NCI-H510A (cell line): ENCODE measurements at places on chromosomes 3 and 15.

DNA sequence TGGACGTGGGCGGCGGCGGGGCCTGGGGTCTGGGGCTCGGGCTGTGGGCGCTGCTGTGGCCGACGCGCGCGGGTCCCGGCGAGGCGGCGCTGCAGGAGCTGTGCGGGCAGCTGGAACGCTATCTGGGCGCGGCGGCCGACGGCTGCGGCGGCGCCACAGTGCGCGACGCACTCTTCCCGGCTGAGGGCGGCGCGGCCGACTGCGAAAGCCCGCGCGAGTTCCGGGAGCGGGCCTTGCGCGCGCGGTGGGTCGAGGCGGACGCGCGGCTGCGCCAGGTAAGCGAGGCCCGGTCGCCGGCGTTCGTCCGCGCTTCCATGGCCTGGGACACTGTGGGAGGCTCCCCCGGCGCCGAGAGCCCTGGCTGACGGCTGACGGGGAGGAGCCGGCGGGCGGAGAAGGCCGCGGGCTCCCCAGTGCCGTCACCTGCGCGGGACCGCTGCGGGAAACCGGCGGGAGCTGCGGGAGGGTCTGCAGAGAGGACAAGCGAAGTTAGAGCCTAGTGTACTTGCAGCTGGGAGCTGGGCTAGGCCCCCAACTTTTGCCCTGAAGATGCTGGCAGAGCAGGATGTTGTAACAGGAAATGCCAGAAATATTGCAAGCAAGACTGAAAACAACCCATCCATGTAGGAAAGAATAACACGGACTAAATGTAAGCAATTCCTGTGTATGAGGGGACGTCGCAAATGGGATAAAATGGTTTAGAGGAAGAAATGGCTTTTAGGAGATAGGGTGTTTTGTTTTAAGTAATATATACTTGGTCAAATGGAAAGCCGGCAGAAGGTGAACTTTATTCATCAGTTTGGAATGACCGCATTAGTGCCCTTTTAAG, 847 bp downstream of the WHAMM start:
- DNase-seq, result no peak

DNA sequence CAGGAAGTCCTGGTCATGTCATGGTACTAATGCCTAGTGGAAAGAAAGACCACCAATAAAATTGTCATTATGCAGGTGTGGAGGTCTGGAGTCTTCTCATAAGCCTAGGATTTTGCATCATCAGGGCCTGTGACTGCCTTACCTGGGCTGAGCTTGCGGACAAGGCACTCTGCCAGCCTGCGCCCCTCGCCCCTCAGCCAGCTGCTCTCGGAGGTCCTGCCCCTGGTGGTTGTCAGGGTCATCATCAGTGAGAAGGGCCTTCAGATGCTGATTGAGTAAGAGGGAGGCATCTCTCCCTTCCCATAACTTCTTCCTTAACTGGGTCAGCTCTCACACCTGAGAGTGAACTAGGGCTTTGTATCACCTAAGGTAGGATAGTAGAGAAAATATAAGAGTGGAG, 132.8 kb downstream of the DCLK3 start:
- no peak for DNase-seq

- no peak for DNase-seq
Observed at GRCh38 chr15:58568157-58568571, 136.4 kb downstream of the LIPC start.

- no peak for DNase-seq
Observed at GRCh38 chr3:39657775-39658174, 151.6 kb upstream of the MYRIP start.

- DNase-seq, result no peak
Observed at GRCh38 chr3:197495999-197496745, 59.6 kb downstream of the BDH1 start.

DNA sequence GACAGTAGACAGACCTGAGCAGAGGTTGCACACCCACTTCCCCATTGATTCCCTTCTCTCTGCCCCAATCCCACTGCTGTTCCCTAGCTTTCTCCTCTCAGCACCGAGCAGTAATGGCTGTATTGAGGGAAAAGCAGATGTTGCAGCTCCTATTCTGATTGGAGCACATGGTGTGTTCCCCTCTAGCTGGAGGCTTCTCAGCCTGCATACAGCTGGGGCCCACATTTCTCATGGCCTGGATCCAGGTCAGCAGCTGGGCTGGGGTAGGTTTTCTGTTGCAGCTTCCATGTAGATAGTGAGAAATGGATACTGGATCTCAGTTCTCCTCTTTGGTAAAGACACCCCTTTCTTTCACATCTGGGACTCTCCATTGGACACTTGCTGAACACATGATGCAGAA, 50.1 kb downstream of the RYR3 start:
- DNase-seq, result no peak

DNA sequence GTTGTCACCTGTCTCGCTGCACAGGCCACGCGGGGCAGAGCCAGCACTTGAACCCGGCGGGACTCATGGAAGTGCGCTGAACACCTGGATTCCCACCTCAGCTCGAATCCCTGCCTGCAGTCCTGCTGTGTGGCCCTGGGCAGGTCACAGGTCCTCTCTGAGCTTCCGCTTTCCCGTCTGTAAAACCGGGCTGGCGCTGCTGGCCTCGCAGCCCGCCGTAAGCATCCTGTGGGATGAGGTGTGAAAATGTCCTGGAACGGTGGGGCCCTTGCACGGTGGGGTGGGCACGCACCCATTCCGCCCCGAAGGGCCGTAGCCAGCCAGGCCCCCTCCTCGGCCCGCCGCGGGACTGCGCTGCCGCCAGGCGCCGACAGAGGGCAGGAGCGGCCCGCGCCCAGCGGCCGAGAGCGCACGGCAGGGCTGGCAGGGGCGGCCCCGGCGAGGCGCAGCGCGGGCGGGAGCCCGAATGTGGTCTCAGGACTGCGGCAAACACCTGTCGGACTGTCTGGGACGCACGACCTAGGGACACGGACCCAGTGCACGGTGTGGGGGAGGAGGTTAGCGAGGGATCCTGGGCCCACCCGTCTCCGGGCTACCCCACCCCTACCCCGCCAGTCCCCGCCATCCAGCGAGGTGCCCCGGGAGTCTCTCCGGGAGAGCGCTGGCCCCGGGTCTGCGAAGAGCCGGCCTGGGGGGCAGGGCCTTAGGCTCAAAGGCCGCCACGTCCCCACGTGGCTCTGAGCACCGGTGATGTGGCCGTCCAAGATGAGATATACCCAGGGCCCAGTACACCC, 40.4 kb downstream of the DNAJB8 start:
- DNase-seq, result no peak

- DNase-seq, result no peak
Observed at GRCh38 chr15:49610157-49610918, 10.3 kb downstream of the FAM227B start.

DNA sequence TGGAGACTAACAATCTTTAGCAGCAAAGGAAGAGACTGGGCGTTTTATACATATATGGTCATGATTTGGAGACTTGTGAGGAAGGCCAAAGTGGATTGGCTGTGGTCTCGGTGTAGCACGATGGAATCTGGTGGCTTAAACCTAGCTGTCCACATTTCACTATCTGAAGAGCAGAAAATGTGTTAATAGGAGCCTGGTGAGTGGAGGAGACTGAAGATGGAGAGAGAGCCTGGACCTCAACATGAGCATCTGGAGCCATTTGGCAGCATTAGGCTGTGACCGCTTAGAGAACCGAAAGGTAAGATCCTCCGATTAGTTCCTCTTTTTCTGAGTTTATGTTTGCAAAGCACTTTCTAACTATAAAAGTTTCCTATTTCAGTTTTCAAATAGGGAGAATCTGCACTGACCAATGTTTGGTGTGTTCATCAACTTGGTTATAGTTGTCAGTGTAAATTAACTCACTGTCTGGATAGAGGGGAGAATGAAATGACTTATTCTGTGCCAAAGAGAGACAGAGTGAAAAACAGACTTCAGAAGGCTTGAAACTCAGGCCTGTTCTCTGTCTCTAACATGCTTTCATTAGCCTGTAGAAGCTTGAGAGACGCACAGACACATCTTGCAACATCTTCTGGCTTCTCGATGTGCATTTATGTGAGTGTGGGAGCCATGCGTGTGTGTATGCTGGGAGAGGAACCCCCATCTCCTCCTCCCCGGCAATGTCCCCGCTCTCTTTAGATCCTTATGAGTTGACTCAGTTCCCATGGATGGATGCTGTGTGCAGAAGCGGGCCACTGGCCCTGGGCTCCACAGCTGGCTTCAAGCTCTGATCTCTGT, 244.7 kb upstream of the TBL1XR1 start:
- DNase-seq, result no peak

GRCh38 chr3:127157171-127157828, 35.6 kb upstream of the PRR23E start:
- DNase-seq, result peak; percentile 50

DNA sequence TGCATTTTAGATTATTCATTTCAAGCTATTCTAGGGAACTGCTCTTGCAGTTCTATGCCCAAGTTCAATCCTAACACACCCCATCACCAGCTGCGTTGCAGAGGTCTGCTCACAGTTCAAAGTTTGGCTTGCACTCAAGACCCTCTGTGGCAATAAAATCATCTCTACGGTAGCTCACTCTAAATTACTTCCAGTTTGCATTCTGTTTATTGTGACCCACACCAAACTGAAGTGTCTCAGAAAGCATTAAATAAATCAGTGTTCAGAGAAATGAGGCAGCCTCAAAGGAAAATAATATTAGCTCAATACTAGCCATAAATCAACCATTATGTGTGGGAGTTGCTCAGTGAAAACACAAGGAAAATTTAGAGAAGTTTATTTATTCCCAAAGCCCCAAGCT, 250.3 kb downstream of the MAGI1 start:
- no peak for DNase-seq

DNA sequence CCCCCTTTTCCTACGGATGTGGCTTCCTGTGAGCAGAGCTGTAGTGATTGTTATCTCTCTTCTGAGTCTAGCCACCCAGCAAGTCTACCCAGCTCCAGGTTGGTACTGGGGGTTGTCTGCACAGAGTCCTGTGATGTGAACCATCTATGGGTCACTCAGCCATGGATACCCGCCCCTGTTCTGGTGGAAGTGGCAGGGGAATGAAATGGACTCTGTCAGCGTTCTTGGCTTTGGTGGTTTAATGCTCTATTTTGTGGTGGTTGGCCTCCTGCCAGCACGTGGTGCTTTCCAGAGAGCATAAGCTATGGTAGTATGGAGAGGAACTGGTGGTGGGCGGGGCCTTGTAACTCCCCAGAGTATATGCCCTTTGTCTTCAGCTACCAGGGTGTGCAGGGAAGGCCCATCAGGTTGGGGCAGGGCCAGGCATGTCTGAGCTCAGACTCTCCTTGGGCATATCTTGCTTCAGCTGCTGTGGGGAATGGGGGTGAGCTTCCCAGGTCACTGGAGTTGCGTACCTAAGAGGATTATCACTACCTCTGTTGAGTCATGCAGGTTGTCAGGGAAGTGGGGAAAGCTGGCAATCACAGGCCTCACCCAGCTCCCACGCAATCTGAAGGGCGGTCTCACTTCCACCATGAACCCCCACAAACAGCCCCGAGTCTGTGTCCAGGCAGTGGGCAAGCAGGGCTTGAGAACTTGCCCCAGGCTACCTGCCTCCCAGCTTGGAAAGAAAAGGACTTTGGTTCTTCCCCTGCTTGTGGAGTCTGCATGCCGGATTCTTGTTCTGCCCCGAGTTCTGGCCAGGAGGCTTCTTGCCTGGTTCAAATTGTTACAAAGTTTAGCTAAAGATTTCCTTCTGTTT, 9.0 kb upstream of the ADGRG7 start:
- DNase-seq, result no peak

DNA sequence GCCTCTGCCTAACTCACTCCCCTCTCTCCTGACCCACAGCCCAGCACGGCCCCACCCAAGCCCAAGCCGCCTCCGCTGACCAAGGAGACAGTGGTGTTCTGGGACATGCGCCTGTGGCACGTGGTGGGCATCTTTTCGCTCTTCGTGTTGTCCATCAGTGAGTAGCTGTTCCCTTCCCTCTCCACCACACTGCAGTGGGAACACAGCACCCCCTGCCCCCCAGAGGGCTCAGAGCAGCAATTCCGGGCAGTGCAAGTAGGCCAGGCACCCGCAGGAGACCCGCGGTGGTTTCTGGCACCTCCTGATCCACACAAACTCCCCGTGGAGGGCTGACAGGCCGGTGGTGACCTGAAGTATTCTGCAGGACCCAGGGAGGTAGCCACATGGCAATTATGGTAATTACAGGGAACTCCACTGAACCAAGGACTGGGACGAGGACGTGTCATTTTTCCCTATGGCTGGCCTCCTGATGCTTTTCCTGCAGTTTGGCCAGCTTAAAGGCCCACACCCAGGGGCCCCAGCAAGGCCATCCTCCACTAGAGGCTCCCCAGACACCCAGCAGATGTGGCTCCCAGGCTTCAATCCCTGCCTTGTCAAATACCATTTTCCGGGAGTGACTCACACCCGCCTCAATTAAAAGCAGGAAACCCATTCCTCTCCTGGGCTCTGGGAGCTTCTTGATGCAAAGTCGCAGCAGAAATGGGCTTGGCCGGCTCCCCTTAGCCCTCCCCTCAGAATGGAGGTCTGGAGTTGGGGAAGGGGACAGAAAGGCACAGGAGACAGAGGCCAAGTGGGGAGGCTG, 4.8 kb downstream of the TMIE start:
- no peak for DNase-seq

DNA sequence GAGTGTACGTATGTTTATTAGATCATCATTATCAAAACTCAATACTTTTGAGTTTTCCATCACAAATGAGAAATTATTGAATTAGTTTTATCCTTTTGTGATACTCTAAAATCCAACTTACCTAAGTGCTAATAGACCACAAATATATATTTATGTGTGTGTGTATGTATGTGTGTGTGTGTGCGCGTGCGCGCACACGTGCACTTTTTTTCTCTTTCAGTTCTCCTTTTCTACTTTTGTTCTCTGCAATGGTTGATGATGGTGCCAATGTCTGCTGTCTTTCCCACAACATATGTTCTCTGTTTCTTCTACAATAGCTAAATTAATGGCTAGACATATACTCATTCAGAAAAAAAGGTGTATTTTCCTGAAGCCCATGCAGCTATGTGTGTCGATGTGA, 571.6 kb upstream of the ARPP21 start:
- DNase-seq, result no peak

- no peak for DNase-seq
Observed at GRCh38 chr3:192901435-192901834, 16.2 kb downstream of the MB21D2 start.

DNA sequence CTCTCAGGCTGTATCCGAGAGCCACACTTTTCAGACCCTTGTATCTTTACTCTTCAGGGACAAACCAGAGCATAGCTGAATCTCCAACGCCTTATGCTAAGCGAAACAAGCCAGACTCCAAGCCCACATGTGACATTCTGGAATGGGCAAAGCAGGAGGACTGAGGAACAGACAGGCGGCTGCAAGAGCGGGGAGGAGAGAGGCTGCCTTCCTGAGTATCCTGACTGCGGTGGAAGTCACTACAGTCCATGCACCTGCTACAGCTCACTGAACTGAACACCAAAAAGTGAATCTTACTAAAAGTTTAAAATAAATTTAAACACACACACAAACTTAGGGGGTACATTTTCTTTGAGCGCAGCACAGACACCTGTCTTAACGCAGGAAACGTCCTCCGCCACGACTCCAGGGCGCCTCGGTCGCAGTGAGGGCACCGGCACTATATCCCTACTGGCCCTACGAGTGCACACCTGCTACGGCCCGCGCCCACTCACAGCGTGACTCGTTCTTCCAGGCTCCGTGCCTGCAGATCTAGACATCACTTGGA, 1.4 kb downstream of the CYFIP1 start:
- DNase-seq, result no peak

GRCh38 chr3:58215317-58216025, 4.7 kb upstream of the DNASE1L3 start:
- no peak for DNase-seq
